ENCODE measurements at places on chromosomes 7 and 10. TPM values are rescaled to one million over a fixed set of nuclear protein-coding genes. Genes with fewer than 3 reads are reported as not detected.

IGF2BP3 gene
- total RNA-seq: 94.2 TPM

DNA sequence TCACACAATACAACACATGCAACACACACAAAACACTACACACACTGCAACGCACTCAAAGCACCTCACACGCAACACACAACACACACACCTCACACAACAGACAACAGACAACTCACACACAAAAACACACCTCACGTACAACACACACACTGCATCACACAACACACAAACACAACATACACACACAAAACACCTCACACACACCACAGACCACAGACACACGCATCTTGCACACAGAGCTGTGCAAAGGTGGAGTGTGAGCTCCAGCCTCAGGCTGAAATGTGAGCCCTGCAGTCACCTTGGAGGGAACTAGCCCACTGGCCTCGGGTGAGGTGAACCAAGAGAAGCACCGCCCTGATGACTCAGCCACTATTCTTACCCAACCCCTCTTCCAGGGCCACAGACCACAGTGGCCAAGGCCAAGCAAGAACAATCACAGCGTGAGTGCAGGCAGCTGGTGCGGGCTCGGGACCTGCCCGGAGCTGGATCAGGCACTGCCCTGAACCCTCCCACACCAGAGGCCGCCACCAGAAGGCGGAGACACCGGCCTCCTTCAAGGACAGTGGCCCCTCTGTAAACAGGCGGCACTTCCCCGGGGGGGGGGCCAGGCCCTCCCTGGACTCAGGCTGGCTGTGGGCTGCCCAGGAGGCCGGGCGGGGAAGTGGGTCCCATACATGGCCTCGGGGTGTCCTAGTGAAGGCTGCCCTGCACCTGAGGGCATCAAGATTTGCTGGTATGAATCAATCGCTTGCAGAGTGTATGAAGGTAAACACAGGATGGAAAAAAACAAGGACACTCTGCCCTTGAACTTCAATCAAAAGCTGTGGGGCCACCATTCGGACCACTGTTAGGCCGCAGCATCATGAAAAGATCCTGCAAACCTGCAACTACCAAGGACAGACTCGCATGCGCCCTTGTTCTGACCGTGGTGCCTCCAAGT lies 106.7 kb downstream of the TNS3 start:
- H3K36me3 ChIP-seq: peaks cover 16% of the 10 kb centered on the region
- DNase-seq: peak; percentile 96

DNA sequence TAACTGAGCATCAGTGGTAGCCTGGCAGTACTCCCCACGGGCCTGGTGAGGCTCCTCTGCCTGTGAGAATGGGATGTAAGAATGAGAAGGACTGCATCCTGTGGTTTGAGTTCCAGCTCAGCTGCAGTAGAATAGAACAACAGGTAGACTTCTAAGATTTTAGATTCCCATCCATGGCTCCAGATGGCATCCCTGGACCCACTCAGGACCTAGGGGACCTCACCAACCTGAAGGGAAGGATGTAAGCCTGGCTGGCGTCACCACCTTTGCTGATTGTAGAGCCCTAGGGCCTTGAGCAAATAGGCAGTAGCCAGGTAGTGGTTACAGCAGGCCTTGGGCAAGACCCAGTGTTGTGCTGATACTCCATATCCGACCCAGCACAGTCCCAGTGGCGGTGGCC lies 9.6 kb upstream of the AOC1 start:
- H3K27ac ChIP-seq: no peak overlapping the region
- DNase-seq: no peak
- H3K4me3 ChIP-seq: no peak overlapping the region
- H3K27me3 ChIP-seq: no peaks in the 10 kb centered on the region
- H3K4me1 ChIP-seq: peaks cover 4% of the 10 kb centered on the region
- H3K36me3 ChIP-seq: no peaks in the 10 kb centered on the region

GRCh38 chr7:105719395-105719794 lies 138.1 kb upstream of the EFCAB10 start:
- H3K27ac ChIP-seq: no peak overlapping the region
- H3K4me3 ChIP-seq: no peak overlapping the region
- no peak for DNase-seq

BTBD16 gene
- not detected for total RNA-seq

EN2 gene
- total RNA-seq: not detected

- DNase-seq: no peak
- peaks cover 7% of the 10 kb centered on the region for H3K27me3 ChIP-seq
- H3K4me3 ChIP-seq: no peak overlapping the region
- H3K36me3 ChIP-seq: no peaks in the 10 kb centered on the region
Measured at GRCh38 chr10:62755662-62756653, 48.6 kb upstream of the ADO start.

AKR1C3 gene
- 0.18 TPM for total RNA-seq

- no peak for DNase-seq
- H3K4me3 ChIP-seq: no peak overlapping the region
- no peaks in the 10 kb centered on the region for H3K36me3 ChIP-seq
- no peaks in the 10 kb centered on the region for H3K27me3 ChIP-seq
- H3K4me1 ChIP-seq: peaks cover 5% of the 10 kb centered on the region
- H3K27ac ChIP-seq: no peak overlapping the region
Measured at GRCh38 chr7:82559193-82559805, 115.7 kb upstream of the CACNA2D1 start.

- H3K27ac ChIP-seq: no peak overlapping the region
- no peak overlapping the region for H3K4me3 ChIP-seq
- peak; percentile 98 for DNase-seq
- H3K36me3 ChIP-seq: peaks cover 21% of the 10 kb centered on the region
Measured at GRCh38 chr7:148772297-148773089, 73.8 kb downstream of the CUL1 start.

GRCh38 chr10:62811159-62811875 lies 4.8 kb downstream of the EGR2 start:
- H3K4me3 ChIP-seq: no peak overlapping the region
- peaks cover 7% of the 10 kb centered on the region for H3K4me1 ChIP-seq
- H3K27me3 ChIP-seq: peaks cover 22% of the 10 kb centered on the region

- no peak overlapping the region for H3K4me3 ChIP-seq
- H3K27ac ChIP-seq: no peak overlapping the region
- no peak for DNase-seq
Measured at GRCh38 chr10:71035511-71036296, 147.3 kb upstream of the PCBD1 start.

- no peak overlapping the region for H3K4me3 ChIP-seq
- no peaks in the 10 kb centered on the region for H3K27me3 ChIP-seq
- DNase-seq: no peak
- H3K4me1 ChIP-seq: no peaks in the 10 kb centered on the region
- H3K27ac ChIP-seq: no peak overlapping the region
- H3K36me3 ChIP-seq: no peaks in the 10 kb centered on the region
Measured at GRCh38 chr10:126732868-126733267, 62.4 kb upstream of the C10orf90 start.

DNA sequence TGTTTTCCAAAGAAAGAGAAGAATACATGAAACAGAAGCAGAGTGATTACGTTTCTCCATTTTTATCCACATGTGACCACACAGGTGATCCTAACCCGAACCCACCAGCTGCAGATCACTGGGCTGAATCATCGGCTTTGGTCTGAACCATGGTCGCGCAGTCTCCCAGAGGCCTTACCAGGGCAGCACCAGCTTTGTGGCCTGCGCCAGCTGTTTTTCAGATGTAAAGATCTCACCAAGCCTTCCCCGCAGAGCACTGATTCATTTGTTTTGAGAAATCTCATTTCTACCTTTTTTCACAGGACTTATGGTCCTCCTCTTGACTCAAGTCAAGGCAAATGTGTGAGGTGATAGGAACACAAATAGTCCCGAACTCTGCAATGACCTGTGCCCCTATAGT lies 207.0 kb upstream of the PPP2R2D start:
- no peaks in the 10 kb centered on the region for H3K4me1 ChIP-seq
- no peaks in the 10 kb centered on the region for H3K27me3 ChIP-seq
- no peaks in the 10 kb centered on the region for H3K36me3 ChIP-seq
- no peak overlapping the region for H3K4me3 ChIP-seq

- H3K4me3 ChIP-seq: no peak overlapping the region
- no peaks in the 10 kb centered on the region for H3K36me3 ChIP-seq
- no peaks in the 10 kb centered on the region for H3K27me3 ChIP-seq
- no peak for DNase-seq
- no peak overlapping the region for H3K27ac ChIP-seq
Measured at GRCh38 chr7:6234384-6234783, 38.0 kb downstream of the CYTH3 start.

- H3K4me3 ChIP-seq: no peak overlapping the region
- H3K36me3 ChIP-seq: no peaks in the 10 kb centered on the region
- DNase-seq: no peak
- H3K27me3 ChIP-seq: no peaks in the 10 kb centered on the region
- no peak overlapping the region for H3K27ac ChIP-seq
- no peaks in the 10 kb centered on the region for H3K4me1 ChIP-seq
Measured at GRCh38 chr7:109354000-109354399, 784.3 kb downstream of the DNAJB9 start.

- H3K27me3 ChIP-seq: no peaks in the 10 kb centered on the region
- H3K4me1 ChIP-seq: peaks cover 7% of the 10 kb centered on the region
- H3K27ac ChIP-seq: no peak overlapping the region
Measured at GRCh38 chr7:80453699-80454340, 58.0 kb downstream of the GNAT3 start.

GIMAP5 gene
- total RNA-seq: not detected

SLC35G1 gene
- 3.9 TPM for total RNA-seq

DNA sequence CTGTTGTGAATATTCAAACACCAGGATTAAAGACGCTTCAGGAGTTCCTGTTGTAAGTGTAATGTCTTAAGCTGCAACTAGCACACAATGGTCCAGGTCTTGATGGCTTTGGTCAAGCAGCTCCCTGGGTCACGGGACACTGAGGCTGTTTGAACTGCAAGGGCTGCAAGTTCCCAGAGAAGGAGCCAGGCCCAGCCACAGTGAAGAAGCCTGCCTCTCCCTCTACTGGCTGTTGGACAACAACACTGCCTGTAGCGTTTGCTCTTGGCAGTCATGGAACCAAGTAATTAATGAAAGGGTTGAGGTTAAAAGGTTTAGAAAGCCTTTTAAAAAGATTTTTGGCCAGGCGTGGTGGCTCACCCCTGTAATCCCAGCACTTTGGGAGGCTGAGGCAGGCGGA lies 31.9 kb upstream of the GUSB start:
- H3K4me3 ChIP-seq: no peak overlapping the region
- DNase-seq: peak; percentile 62
- no peaks in the 10 kb centered on the region for H3K27me3 ChIP-seq

- H3K36me3 ChIP-seq: no peaks in the 10 kb centered on the region
- no peak overlapping the region for H3K4me3 ChIP-seq
- DNase-seq: peak; percentile 95
- no peaks in the 10 kb centered on the region for H3K27me3 ChIP-seq
- H3K27ac ChIP-seq: peak overlapping the region; percentile 97
- peaks cover 10% of the 10 kb centered on the region for H3K4me1 ChIP-seq
Measured at GRCh38 chr7:134593530-134594392, 44.9 kb downstream of the AKR1B15 start.

- DNase-seq: peak; percentile 39
- no peaks in the 10 kb centered on the region for H3K36me3 ChIP-seq
- no peak overlapping the region for H3K27ac ChIP-seq
- H3K27me3 ChIP-seq: no peaks in the 10 kb centered on the region
Measured at GRCh38 chr10:51860257-51860656, 160.9 kb upstream of the CSTF2T start.

TACC2 gene
- total RNA-seq: 2.9 TPM

DNA sequence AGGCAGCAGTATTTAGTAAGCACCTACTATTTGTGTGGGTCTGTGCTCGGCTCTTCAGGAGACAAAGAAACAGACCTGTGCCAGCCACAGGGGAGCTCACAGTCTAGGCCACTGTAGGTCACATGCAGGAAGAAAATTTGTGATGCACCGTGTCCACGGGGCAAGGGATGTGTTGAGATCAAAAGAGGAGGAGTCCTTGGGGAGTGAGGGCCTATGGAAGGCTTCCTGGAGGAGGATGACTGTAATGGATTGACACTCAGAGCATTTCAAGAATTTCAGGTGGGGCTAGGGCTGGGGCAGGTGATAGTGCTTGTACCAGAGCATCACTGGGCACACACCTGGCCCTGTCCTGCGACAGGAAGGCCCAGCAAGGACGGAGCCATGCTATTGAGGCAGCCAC lies 102.7 kb downstream of the ZMIZ1 start:
- H3K36me3 ChIP-seq: peaks cover 57% of the 10 kb centered on the region
- H3K4me3 ChIP-seq: no peak overlapping the region
- no peak for DNase-seq
- H3K27me3 ChIP-seq: no peaks in the 10 kb centered on the region
- no peak overlapping the region for H3K27ac ChIP-seq

- H3K4me1 ChIP-seq: no peaks in the 10 kb centered on the region
- no peaks in the 10 kb centered on the region for H3K27me3 ChIP-seq
- H3K36me3 ChIP-seq: no peaks in the 10 kb centered on the region
- no peak overlapping the region for H3K27ac ChIP-seq
- no peak for DNase-seq
- H3K4me3 ChIP-seq: no peak overlapping the region
Measured at GRCh38 chr7:25579778-25580075, 351.4 kb upstream of the NPVF start.

GRCh38 chr10:10394933-10395658 lies 622.6 kb upstream of the CELF2 start:
- DNase-seq: peak; percentile 67
- H3K36me3 ChIP-seq: no peaks in the 10 kb centered on the region
- H3K4me3 ChIP-seq: no peak overlapping the region
- H3K4me1 ChIP-seq: peaks cover 5% of the 10 kb centered on the region
- peak overlapping the region; percentile 68 for H3K27ac ChIP-seq

- H3K36me3 ChIP-seq: peaks cover 33% of the 10 kb centered on the region
- no peak overlapping the region for H3K4me3 ChIP-seq
- no peak for DNase-seq
- no peak overlapping the region for H3K27ac ChIP-seq
- H3K4me1 ChIP-seq: peaks cover 5% of the 10 kb centered on the region
Measured at GRCh38 chr7:66558660-66559465, 69.8 kb upstream of the KCTD7 start.

DNA sequence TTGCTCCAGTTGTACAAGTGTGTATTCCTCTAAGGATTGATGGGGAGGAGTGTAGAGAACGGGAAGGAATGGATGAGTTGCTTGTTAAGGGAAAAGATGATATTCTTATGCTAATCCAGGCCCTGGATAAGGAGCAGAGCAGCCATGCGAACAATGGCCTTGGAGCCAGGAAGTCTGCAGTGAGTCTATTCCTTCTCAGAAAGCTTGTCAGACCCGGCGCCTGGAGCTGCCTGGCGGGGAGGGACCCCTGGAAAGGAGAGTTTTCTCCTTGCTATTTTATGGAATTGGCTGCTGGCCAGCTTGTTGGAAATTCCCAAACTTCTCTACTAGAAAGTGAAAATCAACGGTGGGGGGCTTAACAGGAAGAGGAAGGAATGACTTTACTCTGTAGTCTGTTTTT lies 89.1 kb downstream of the MMRN2 start:
- no peak overlapping the region for H3K27ac ChIP-seq
- H3K4me3 ChIP-seq: no peak overlapping the region
- no peaks in the 10 kb centered on the region for H3K27me3 ChIP-seq

All from IMR-90 (cell line).